ENCODE measurements at places on chromosomes 6 and 20.
A peak's percentile ranks its signal among the peaks of the same experiment; 100 is the strongest.

- DNase-seq, result no peak
Observed at GRCh38 chr6:41712651-41713103, 22.7 kb downstream of the TFEB start.

DNA sequence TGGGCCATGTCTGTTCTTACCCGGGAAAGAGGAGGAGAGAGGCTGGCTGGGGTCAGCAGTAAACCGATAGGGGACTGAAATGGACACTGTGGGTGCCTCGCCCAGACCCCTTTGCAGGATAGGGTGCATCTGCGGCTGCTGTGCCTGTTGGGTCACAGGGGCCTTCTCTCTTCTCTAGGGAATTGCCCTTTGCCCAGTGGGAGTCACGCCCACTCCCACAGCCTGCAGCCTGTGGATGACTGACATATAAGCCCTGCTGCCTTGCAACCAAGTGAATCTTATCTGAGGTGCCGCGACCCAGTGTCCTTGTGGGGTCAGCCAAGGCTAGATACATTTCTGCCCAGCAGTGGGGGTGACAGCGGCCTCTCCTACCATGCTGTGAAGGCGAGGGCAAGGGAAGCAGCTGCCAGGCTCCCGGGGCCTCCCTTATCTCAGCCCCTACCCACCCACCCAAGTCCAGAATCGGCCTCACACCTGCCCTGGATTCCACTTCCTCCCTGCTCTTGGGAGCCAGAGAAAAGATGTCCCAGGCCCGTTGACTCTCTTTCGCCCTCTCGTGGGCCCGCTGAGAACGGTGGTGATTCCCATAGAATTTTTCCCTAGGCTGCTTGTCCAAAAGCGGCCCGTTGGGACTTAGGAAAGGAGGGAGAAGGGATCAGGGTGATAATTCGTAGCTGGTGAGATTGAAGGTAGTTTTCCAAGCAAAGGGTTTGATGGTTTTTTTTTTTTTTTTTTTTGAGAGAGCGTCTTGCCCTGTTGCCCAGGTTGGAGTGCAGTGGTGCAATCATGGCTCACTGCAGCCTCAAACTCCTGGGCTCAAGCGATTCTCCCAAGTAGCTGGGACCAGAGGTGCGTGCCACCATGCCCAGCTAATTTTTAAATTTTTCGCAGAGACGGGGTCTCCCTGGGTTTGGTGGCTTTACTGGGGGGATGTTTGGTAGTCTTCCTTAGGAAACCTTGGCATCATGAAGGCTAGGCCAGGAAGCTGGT is 76.4 kb upstream of the RNF24 start:
- DNase-seq, result peak; percentile 25

DNA sequence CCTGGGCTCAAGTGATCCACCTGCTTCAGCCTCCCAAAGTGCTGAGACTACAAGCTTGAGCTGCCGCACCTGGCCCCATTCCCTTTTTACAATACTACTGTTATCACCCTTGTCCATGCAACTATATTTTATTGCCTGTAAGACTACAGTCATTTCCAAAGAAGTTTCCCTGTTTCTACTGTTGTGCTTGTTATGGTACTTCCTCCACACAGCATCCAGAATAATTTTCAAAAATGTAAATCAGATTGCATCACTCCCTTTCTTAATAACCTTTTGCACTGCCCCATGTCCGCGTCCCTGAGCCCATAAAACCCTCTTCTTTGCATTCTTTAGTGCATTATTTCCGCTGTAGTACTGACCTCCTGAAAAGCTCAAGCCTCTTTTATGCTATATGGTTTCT is 128.9 kb upstream of the AKIRIN2 start:
- DNase-seq, result no peak

GRCh38 chr6:144159742-144160141 is 9.4 kb downstream of the STX11 start:
- DNase-seq, result no peak

- no peak for DNase-seq
Observed at GRCh38 chr6:164897523-164898235, 411.7 kb downstream of the C6orf118 start.

DNA sequence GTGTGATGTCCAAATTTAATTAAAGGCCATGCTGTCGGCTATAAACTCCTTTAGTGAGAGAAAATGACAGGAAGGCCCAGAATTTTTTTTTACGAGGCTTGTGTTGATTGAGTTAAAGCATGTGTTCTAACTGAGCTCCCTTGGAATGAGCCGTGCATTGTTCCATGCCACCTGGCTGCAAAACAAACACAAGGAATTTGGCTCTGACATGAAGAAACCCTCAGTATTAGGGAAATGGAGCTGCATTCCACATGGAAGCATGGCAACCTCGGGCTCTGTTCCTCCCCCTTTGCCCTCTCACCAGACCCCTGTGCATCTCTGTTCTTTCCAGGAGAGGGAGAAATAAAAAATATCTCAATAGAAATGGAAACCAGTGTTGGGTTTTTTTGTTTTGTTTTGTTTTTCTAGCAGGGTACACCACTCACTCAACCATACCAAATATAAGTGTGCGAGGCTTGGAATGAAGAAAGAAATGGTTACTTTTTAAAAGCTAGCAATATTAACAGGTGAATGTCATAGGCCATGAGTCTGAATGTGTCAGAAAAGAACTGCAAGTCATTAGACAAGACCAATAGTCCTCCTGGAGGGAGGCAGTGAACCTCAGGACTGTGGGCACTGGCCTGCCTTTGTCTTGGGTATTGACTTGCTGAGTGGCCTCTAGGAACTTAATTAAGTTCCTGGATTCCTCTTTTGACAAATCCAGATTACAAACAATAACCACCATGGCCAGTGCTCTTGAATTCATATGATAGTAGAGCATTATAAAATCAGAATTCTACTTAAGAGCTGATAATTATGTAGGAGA is 935.1 kb downstream of the KIF16B start:
- DNase-seq, result no peak

GRCh38 chr6:74731204-74731603 is 474.6 kb downstream of the COL12A1 start:
- no peak for DNase-seq

GRCh38 chr6:155424181-155424580 is 31.5 kb downstream of the NOX3 start:
- DNase-seq, result no peak

GRCh38 chr6:26158581-26159356 is 71.5 kb downstream of the HFE start:
- DNase-seq, result no peak

GRCh38 chr20:37358366-37359150 is 12.6 kb downstream of the SRC start:
- DNase-seq, result no peak

- DNase-seq, result no peak
Observed at GRCh38 chr20:3188823-3189413, 15.6 kb downstream of the DDRGK1 start.

GRCh38 chr20:3751675-3752385 is 15.7 kb downstream of the ADISSP start:
- no peak for DNase-seq

DNA sequence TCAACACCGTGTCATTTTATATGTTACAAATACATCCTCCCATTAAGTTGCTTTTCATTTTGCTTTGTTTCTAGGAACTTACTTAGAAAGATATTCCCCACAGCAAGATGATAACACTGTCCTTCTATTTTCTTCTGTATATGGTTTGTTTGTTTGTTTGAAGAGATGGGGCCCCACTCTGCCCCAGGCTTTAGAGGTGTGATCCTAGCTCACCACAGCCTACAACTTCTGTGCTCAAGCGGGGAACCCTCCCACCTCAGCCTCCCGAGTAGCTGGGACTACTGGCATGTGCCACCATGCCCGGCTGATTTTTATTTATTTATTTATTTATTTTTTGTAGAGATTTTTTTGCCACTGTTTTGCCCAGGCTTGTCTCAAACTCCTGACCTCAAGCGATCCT is 14.2 kb upstream of the GMDS start:
- DNase-seq, result no peak

- DNase-seq, result no peak
Observed at GRCh38 chr6:120363429-120363828, 970.9 kb downstream of the TBC1D32 start.

DNA sequence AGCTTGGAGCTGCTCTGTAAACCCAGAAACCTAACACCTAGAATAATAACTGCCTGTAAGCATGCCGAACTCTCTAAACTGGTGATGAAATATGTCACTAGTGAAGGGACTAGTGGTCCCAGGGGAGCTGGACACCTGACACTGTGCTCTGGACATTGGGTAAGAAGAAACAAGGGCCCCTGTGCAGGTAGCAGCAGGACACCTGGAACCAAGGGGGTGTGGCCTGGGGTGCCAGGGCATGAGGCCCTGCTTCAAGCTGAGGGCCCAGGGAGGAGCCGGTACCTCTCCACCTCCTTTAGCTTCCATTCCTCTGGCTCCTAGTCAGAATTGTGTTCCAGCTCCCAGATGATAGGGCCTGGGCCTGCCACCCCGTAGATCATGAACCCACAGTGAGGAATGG is 263.2 kb downstream of the OGFRL1 start:
- DNase-seq, result no peak

- no peak for DNase-seq
Observed at GRCh38 chr6:48670546-48670945, 559.5 kb upstream of the PTCHD4 start.
